ENCODE measurements at places on chromosomes 5 and 9. TPM values are rescaled to one million over a fixed set of nuclear protein-coding genes. Genes with fewer than 3 reads are reported as not detected.

The KCTD16 gene
- 0.64 TPM for total RNA-seq

The ADAMTS19 gene
- total RNA-seq = not detected

The C9orf50 gene
- total RNA-seq = not detected

The CMBL gene
- total RNA-seq = 51.0 TPM

The C9orf43 gene
- 0.71 TPM for total RNA-seq

The SHB gene
- total RNA-seq = 28.7 TPM

The SLC45A2 gene
- total RNA-seq = not detected

The SH3GL2 gene
- total RNA-seq = not detected

The WDR38 gene
- total RNA-seq = not detected
